ENCODE measurements at places on chromosomes 5 and 9. TPM values are rescaled to one million over a fixed set of nuclear protein-coding genes. Genes with fewer than 3 reads are reported as not detected.

DNA sequence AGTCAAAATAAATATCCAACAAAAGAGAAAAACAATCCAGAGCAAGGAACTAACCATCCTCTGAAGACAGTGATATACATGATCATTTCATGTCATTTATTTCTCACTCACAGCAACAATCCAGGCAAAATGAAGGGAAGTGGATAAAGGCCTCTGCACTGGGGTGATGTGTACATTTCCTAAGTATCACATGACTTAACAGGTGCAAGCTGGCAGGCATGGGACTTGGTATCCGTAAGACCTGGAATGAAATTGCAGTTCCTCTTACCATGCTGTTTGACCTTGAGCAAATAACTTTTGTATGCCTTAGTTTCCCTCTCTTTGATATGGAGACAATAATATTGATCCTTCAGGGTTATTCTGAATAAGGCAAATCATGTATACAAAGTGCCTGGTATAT, 77.6 kb downstream of the PRLR start:
- no peak for DNase-seq

SCGB3A2 gene
- total RNA-seq = not detected

RNF145 gene
- 49.0 TPM for total RNA-seq

PCDHA2 gene
- not detected for total RNA-seq
